Mucosa of descending colon (tissue), 3 donors: ENCODE measurements at places on chromosomes 5 and 9. TPM values are rescaled to one million over a fixed set of nuclear protein-coding genes. Genes with fewer than 3 reads are reported as not detected.

Gene NUTM2F
- not detected for total RNA-seq

Gene IRF1
- 143 TPM for total RNA-seq

Gene SLCO6A1
- total RNA-seq: not detected

Gene TMEM174
- total RNA-seq: not detected

GRCh38 chr5:113212244-113212920, 222.4 kb downstream of the TSSK1B start:
- DNase-seq: no peak

- no peak for DNase-seq
These were observed 226.0 kb upstream of the ANKH start for GRCh38 chr5:15097552-15097951.
